Lung microvascular endothelial cell (primary cell): ENCODE measurements at places on chromosomes 13 and 19. TPM values are rescaled to one million over a fixed set of nuclear protein-coding genes. Genes with fewer than 3 reads are reported as not detected.
A peak's percentile ranks its signal among the peaks of the same experiment; 100 is the strongest.

DNA sequence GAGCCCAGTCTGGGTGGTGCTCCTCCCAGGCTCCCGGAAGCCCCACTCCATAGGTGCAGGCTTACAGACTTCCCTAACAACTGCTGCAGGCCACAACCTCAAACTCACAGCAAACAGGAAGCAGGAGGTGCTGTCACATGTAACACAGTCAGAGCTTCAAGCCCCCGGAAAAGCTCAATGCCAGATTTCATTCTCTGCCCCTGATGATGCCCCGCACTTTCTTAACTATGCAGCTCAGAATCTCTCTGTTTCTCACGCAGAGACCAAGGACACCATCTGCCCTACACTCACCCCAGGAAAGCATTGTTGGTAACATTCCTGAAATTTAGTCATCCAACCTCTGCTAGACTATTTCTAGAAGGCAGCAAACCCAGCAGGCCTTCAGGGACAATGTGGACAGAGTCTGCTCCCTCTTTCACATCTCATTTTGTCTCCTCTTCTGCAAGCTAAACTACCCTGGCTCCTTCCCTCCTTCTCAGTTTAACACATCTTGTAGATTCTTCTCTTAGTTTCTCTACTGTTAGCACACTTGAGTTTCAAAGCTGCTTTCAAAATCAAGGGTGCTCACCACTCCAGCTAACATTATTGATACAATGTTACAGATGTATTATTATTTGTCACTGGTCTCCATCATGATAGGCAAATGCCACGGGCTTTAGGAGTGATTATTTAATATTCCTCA, 162.5 kb downstream of the KCTD12 start:
- DNase-seq: peak; percentile 99

The NALCN gene
- total RNA-seq: 12.9 and 16.5 TPM in 2 replicates

DNA sequence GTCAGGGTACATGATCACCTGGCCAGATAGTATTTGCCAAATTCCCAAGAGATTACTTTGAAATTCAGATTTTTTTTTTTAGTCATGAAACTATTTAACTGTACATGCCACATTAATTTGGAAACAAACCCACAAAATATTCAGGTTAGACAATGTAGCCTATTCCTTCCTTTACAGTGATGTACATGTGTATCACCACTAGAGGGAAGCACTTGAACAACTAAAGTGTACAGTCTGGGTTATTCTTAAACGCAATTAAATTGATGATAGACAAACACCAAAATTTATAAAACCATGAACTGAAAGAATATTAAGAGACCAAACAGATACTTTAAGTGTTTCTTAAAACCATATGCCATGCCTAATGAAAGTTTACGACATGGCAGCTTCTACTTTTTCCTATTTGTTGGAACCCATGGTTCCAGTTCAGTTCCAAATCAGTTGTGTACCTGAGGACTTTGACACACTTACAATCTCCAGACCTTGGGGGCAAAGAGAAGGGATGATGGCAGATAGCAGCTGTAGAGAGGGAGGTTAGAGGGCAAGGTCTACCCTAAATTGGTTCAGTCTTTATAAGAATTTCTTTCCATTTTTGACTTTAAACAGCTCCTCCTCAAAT, 52.8 kb downstream of the TNFSF13B start:
- DNase-seq: peak; percentile 63

DNA sequence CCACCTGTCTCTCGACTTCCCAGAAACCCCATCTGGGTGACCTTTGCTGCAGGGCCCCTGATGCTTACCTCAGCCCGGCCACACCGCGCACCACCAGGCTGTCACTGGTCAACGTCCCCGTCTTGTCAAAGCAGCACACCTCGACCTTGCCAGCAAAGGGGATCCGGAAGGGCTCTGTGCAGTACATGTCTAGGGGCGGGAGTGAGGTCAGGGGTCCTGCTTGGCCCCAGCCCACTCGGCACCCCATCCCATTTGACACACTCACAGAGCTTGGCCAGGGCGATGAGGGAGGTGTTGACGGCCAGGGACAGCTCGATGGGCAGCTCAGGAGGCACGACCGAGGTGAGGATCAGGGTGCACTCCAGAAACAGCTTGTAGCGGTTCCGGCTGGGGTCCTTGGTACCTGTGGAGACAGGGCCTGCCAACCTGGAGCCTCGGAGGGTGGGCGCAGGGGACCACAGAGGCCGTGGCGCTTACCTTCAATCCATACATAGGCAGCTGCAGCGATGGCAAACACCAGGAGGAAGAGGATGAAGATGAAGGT, 8.4 kb downstream of the ATP13A1 start:
- no peak for DNase-seq
